ENCODE measurements at places on chromosomes 2 and 18. TPM values are rescaled to one million over a fixed set of nuclear protein-coding genes. Genes with fewer than 3 reads are reported as not detected.
A peak's percentile ranks its signal among the peaks of the same experiment; 100 is the strongest.

Gene RNF181
- total RNA-seq, result 213 TPM

Gene MROH2A
- not detected for total RNA-seq

Gene ADRA2B
- 0.88 TPM for total RNA-seq

Gene MYCN
- total RNA-seq, result 8.7 TPM

Gene MSTN
- 1.2 TPM for total RNA-seq

Gene HOXD4
- total RNA-seq, result 9.0 TPM

Gene IL1R1
- 10.9 TPM for total RNA-seq

DNA sequence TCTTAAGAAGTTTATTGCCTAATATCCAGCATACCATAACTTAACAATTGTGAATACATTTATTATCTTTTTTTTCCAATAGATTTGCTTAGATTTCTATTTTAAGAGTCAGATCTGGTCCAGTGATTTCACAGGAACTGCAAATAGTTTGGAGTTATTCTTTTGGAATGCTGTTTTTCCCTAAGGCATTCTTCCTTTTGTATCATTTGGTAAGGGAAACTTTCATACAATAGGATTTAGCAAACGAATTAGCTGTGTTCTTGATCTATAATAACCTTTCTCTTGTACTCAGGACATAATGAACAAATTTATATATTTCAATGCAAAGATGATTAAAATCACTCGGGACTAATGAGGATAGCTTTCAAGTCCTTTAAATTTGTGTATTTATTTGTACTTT, 201.6 kb downstream of the ERBB4 start:
- no peak for DNase-seq

GRCh38 chr2:131056204-131056931, 36.9 kb downstream of the FAM168B start:
- no peak for DNase-seq

DNA sequence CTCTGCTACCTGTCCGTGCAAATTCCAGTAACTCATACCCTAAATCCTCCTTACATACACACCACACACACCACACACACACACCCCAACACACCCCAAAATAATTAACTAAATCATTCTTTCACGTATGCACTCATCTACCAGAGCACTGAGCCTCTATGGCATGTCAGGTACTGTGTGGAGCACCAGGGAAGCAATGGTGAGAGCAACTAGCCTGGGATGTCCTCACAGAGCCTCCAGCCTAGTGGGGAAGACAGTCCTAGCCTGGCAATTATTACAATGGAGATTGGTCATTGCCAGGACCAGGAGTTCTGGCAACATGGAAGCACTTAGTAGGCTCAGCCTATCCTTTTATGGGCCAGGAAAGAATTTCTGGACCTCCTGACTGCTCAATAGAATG, 72.7 kb upstream of the LCLAT1 start:
- no peak for DNase-seq

- DNase-seq, result no peak
Measured at GRCh38 chr2:65061910-65062339, 5.7 kb downstream of the CEP68 start.

DNA sequence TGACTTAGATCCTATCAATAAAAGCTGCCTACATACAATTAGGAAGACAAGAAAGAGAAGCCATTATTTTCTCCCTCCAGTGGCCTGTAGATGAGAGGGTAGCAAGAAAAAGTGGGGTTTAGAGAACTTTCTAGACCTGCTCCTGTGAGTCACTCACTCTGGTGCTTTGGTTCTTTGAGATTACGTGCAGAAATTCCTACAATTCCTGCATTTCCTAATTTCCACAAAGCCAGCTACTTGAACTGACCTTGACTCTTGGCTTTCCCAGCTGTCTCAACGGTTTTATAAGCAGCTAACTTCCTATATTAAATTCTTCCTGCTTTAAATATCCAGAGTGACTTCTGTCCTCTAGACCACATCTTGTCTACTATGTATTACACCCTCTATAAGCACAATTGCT, 899.5 kb upstream of the KLHL29 start:
- DNase-seq, result no peak

GRCh38 chr2:228767196-228767595, 503.9 kb downstream of the PID1 start:
- DNase-seq, result peak; percentile 12

DNA sequence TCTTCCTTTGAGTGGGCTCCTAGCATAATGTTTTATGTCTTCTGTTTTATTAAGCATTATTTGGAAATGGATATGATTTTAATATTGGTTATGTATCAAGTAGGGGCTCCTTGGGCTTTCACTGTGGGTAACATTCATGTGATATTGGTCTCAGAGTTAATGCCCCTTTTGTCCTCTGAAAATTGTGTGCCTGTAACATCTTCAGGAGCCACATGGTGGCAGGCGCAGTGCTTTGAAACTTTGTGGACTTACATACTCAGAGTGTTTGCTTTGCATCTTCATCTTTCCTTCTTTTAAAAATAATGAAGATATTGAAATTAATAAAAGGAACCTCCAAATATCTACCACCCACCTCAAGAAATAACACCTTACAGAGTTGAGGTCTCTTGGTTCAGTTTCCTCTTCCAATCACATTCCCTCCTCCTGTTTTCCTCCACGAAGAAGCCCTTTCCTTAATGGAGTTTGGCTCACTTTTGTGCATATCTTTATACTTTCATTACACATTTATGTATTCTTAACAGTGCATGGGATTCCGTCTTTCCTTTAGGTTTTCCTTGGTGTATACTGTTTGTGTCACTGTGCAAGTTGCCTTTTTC, 73.5 kb downstream of the LIMS1 start:
- peak; percentile 81 for DNase-seq

- DNase-seq, result no peak
Measured at GRCh38 chr2:24540011-24540477, 49.0 kb downstream of the NCOA1 start.

- no peak for DNase-seq
Measured at GRCh38 chr2:2057125-2057721, 273.9 kb downstream of the MYT1L start.

- DNase-seq, result no peak
Measured at GRCh38 chr2:26838121-26838906, 9.6 kb upstream of the DPYSL5 start.

GRCh38 chr2:78873526-78873925, 152.0 kb upstream of the REG3G start:
- no peak for DNase-seq

DNA sequence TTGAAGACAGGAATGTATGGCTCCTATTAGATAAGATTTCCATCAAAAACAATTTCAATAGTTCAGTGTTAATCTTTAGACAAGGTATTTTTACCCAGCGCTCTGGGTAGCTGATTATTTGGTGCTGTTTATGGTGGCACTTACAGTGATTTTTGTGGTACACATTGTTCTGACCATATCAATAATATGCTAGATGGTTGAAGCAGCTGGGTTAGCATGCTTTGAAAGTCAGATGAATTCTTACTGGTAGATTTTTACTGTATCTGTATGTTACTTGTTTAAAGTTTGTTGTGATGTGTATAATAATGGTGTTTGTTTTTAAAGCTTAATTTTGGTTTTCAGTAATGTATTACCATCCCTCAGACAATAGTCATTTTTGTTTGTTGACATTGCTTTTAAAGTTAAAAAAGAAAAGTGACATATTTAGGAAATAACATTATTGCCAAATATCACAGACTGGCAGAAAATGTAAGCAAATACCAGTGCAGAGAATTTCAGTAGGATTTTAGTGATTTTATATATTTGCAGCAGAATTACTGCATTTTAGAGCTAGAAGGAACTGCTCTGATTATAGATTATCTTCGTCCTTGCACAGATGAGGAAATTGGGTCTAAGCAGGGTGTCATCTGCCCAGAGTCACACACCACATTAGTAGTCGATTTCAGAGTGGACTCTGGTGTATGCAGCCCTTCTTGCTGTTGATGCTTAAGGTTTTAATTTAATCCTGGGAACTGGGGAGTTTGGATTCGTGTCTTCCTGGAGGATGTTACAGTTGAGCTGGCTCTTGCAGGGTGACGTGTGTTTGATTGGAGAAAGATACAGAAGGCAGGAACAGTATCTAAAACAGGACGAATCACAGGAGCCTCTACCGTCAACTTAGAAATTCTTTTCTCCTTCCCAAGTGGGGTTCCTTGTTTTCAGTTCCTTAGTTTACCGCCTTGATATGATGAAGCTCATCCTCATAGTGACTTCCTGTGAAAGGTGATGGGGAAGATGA, 6.6 kb downstream of the SOCS6 start:
- DNase-seq, result no peak

DNA sequence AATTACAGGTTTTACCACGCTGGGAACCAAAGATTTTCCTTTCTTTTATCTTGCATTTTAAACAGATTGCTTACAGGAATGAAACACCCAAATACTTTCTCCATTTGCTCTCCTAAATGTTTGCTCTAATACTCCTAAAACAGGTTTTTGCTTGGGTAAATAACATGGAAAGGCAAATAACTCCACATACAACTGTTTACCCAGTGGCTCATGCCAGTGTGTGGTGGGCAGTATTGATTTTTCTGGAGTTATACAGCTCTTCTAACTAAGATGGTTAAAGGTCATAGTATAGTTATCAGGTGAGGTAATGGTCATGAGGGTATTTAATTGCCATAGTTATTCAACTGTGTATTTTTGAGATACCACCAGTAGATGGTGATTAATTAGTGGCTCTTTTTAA, 61.2 kb upstream of the RAB27B start:
- DNase-seq, result no peak

DNA sequence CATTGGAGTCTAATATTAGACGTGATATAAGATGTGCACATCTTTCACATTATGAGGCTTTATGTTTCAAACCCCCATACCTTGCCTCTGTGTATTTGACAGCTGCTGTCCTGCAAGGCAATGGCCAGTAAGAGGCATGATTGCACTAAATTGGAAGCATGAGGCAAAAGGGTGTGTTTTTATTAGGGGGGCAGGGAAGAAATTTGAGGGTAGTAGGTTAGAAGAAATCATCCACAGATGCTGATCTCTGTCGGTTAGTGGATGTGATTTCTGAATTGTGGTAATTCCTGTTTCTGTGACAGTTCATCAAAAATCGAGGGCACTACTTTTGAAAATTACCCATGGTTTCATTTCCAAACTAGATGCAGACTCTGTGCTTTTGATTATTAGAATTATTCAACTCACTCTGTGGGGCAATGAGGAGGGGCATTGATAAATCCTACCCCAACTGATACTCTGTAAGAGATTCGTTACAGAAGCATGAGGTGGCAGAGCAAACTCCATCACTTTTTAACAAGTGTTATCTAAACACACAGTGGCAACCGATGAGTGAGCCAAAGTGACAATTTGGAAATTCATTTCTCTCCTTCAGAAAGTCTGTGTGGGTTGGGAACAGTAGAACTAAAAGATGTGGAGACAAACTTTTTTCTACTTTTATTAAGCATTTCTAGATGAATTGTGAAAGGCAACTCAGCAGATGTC, 453.0 kb downstream of the ARHGAP15 start:
- DNase-seq, result no peak

Data from spinal cord (tissue), 10 donors.